GF-D8 (cell line): ENCODE measurements at places on chromosomes 7 and 10.

- peak; percentile 8 for DNase-seq
These were observed 74.1 kb downstream of the ADD3 start for GRCh38 chr10:110081911-110082310.

DNA sequence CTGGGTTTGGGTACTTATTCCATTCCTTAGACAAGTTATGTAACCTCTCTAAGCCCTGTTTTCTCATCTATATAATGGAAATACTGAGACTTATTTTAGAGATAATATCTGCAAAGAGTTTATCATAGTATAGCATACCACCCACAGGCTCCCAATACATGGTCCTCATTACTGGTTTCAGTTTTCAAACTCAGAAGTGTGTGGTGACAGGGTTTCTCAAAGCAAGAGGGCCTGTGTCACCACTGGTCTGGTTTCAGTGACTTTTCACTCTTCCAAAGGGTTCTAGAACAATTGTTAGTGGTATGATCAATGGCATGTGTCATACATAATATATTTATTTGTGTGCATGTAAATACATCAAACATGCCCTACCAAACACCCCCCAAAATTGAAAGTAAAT is 89.2 kb upstream of the BMPER start:
- DNase-seq = no peak

DNA sequence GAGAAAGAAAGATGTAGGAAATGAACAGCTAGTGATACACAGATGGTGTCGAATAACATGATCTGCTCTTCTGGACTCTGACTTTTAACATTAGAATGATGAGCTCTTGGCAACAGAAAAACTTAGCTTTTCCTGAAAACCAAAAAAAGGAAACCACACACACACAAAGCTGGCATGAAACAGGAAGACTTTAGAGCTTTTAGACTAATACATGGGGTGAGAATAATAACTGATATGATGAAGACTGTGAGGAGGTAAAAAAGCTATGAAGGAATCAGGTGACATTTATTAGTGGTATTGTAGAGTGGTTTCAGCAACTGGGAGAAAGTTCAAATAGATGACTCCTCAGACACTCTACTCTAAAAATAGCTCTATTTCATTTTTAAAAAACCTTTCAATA is 491.9 kb downstream of the PARD3 start:
- DNase-seq = no peak

DNA sequence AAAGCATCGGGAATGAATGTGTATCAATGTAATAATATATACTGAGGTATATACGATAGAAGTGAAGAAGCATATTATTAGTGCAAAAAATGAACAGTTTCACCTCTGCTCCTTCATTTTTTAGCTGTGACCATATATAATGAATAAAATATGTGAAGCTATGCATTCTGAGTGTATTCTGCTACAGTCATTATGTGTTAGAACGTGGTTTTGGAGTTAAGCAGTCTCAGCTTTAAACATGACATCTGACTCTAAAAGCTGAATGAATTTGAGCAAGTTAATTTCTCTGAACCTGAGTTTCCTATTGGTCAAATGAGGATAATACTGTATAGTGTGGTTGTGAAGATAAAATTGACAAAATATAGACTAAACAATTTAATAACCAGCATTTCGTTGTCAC is 358.1 kb downstream of the SUGCT start:
- DNase-seq = no peak

- DNase-seq = peak; percentile 18
These were observed 554 bp downstream of the CSGALNACT2 start for GRCh38 chr10:43138757-43139241.

DNA sequence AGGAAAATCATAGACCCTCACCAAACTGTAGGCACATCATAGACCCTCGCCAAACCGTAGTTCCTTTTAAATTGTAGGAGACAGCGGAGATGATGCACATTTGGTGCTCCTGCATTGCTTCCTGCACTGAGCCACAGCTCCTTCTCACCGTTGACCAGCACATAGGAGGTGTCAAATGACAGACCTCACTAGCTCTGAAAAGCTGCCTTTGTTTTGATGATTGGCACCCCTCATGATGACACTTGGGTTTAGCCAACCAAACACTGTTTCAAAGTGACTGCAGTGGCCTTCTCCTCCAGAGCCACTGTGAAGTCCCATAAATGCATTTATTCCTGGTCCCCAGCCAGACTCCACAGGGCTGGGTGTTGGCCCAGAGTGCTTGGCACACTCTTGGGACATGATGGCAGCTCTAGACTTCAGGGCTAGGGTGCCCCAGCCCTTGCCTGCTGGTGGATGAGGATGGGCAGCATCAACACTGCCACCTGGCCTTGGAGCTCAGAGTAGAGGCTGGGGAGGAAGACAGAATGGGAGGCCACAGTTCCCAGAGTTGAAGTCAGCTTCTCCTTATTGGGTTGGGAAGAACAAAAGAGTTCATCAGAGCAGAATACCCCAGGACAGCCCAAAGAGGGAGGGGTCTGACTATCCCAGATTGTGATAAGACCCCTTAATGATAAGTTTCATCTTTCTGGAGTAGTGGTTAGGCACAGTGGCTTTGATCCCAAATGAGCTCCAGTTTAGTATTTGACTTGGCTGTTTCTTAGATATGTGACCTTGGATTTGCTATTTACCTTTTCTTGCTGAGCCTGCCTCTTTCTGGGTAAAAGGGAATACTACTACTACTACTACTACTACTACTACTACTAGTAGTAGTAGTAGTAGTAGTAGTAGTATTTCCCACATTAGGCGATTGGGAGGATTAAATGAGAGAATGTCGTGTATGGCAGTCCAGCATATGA is 75.3 kb downstream of the MTPN start:
- DNase-seq = no peak

DNA sequence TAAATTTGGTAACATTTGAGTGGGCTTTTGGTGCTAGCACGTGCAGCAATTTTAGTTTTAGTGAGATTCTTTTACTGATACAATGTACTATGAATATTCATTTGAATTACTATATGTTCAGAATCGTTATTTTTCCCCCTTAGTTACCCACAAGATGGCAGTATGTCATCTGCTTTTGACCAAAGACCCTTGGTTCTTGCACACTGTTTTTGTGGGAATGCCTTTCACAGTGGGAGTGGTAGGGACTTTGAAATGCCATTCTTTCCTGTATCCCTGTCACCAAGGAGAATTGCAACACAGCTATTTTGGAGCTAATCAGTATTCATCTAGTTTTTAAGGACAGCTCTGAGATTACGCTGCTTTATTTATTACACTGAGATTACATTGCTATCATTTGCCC is 40.6 kb downstream of the SEC23IP start:
- DNase-seq = no peak
